ENCODE measurements at places on chromosomes 5 and 9.

- peak; percentile 60 for ATAC-seq
Measured at GRCh38 chr5:151251001-151251551, 1.9 kb upstream of the GM2A start.

DNA sequence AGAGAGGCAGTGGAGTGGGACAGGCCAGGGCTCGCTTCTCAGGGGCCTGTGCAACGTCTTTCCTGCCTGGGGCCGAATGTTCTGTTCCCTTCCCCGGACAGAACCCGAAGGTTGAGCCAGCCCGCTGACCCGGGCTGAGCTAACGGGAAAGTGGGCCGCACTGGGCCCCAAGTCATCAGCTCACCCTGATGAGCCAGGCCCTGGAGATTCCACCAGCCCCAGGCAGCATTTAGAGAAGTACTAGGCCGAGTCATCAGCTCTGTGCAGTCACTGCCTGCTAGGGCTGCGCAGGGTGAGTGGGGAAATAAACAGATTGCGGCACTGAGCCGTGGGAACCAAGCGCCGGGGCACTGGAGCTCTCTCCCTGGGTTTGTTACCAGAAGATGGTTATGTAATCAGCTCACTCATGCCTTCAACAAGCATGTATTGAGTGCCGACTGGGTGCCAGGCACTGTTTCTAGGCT, 29.1 kb upstream of the DUSP1 start:
- no peak for ATAC-seq

DNA sequence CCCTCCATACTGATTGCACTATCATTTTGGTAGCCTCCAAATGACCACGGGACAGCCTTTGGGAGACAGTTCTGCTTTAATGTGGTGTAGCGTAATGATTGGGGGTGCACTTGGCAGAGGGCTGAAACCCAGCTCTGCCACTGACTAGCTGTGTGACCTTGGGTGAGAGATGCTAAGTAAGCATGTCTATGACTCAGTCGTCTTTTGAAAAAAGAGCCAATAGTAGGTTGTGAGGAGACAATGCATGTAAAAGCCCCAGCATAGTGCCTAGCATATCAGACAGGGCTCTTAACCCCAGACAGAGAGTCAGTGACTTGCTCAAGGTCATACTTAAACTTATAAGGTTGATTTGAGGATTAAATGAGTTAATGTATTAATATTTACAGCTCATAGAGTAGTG, 18.0 kb upstream of the CXCL14 start:
- ATAC-seq, result no peak

DNA sequence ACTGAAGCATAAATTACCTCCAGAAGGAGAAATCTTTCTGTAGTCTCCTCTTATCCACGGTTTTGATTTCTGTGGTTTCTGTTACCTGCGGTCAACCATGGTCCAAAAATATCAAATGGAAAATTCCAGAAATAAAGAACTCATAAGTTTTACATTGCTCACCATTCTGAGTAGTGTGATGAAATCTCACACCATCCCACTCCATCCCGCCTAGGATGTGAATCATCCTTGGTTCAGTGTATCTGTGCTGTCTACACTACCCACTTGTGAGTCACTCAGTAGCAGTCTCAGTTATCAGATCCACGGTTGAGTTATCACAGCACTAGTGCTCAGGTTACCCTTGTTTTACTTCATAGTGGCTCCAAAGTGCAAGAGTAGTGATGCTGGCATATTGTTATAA, 371.2 kb downstream of the NFIB start:
- peak; percentile 99 for ATAC-seq

GRCh38 chr5:58933891-58934628, 351.2 kb downstream of the RAB3C start:
- peak; percentile 72 for ATAC-seq
